ENCODE measurements at places on chromosomes 5 and 9. TPM values are rescaled to one million over a fixed set of nuclear protein-coding genes. Genes with fewer than 3 reads are reported as not detected.

GRCh38 chr5:159695741-159696294 is 220.5 kb upstream of the ADRA1B start:
- no peak for DNase-seq
- no peaks in the 10 kb centered on the region for H3K27me3 ChIP-seq
- H3K27ac ChIP-seq = no peak overlapping the region
- H3K36me3 ChIP-seq = no peaks in the 10 kb centered on the region

DNA sequence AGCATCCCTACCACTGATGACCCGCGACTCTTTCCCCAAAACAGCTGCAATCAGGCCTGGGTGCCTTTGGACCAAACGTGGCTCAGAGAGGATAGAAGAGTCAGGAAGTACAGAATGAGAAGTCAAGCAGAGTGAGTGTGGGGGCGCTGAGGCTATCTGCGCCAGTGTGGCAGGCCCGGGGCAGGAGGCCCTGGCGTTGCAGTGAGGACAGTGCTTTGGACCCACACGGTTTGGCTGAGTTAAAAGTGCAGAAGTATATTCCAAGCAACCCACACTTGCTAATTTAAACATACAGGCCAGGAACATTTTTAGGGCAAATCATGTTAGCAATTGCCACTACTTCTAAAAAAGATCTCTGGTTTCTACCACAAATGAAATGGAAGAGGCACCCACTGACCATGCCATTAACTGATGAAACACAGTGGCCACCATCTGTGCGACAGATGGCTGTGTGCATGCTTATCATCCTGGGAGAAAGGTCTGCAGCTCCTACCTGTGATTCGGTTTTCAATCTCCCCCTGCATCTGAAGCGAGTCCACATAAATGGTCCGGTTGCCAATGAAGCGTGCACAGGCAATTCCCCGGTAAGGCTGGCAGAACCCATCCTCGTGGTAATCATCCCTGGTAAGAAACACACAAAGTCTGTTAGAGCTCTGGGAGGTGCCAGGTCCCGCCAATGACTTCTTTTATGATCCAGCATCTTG is 213.0 kb downstream of the ROR2 start:
- no peaks in the 10 kb centered on the region for H3K27me3 ChIP-seq
- H3K4me1 ChIP-seq = no peaks in the 10 kb centered on the region
- DNase-seq = no peak
- H3K4me3 ChIP-seq = no peak overlapping the region
- H3K27ac ChIP-seq = no peak overlapping the region

DNA sequence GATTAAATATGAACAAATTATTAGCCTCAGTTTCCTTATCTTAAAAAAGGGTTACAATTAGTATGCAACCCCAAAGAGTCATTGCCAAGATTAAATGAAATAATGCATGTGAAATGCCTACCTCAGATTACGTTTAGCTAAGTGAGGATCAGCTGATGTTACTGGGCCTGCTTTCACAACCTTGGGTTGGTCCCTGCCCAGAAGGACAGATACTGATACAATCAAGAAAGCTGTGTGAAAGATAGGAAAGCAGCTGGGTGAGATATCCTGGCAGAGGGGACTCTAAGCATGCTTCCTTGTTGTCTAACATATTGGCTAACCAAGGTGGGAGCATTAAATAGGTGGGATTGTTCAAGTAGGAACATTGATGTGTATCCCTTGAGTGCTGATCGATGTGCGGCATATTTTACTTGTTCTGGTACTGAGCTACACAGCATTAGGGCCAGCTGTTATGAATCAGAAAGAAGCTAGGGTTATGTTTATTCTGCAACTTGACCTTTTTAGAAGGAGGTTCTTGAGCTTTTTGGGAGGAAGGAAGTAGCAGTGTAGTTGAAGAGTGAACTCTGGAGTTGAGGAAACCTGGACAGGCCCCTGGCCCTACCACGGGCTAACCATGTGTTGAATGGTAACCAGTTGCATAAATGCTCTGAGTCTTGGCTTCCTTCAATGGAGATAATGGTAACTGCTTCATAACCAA is 28.9 kb downstream of the SNX24 start:
- H3K27ac ChIP-seq = no peak overlapping the region
- DNase-seq = no peak
- H3K4me3 ChIP-seq = no peak overlapping the region
- no peaks in the 10 kb centered on the region for H3K27me3 ChIP-seq
- peaks cover 3% of the 10 kb centered on the region for H3K4me1 ChIP-seq

GRCh38 chr5:95727764-95728191 is 3.4 kb upstream of the RHOBTB3 start:
- H3K27ac ChIP-seq = peak overlapping the region; percentile 25
- H3K4me1 ChIP-seq = peaks cover 28% of the 10 kb centered on the region
- H3K4me3 ChIP-seq = no peak overlapping the region
- no peak for DNase-seq

- H3K4me3 ChIP-seq = no peak overlapping the region
- DNase-seq = no peak
- no peak overlapping the region for H3K27ac ChIP-seq
- no peaks in the 10 kb centered on the region for H3K4me1 ChIP-seq
- H3K36me3 ChIP-seq = peaks cover 3% of the 10 kb centered on the region
- H3K27me3 ChIP-seq = no peaks in the 10 kb centered on the region
Observed at GRCh38 chr9:36119476-36119875, 17.1 kb upstream of the GLIPR2 start.

DNA sequence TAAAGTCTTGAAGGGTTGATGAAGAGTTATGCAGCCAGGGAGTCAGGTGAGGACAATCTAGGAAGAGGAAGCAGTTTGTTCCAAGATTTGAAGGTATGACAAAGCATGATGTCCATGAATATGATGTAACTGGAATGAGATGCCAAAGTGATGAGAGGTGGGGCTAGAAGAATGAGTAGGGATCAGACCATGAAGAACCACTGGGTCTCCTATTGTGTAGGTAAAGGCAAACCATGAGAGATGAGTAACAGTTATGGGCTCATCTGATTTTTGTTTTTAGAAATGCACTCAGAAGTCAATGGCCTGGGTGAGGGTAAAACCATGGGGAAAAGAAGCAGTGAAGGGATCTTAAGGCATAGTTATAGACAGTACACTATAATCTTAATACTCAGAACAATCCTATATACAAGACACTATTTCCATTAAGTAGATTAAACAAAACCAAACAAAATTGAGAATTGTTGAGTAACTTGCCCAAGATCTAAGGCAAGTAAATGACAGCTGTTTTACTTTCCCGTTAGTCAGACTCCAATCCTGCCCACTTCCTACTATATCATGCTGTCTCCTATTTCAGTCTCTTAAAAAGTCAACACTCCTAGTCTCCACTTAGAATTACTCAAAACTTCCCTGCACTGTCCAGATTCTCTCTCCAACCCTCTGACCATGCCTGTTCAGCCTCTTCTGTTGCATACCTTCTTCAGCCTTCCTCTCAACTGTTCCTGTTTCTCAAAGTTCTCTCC is 393.8 kb upstream of the MEF2C start:
- no peaks in the 10 kb centered on the region for H3K27me3 ChIP-seq
- H3K27ac ChIP-seq = peak overlapping the region; percentile 15

GRCh38 chr9:123365287-123365880 is 9.4 kb downstream of the CRB2 start:
- no peak for DNase-seq
- H3K27me3 ChIP-seq = peaks cover 22% of the 10 kb centered on the region
- no peak overlapping the region for H3K27ac ChIP-seq

DNA sequence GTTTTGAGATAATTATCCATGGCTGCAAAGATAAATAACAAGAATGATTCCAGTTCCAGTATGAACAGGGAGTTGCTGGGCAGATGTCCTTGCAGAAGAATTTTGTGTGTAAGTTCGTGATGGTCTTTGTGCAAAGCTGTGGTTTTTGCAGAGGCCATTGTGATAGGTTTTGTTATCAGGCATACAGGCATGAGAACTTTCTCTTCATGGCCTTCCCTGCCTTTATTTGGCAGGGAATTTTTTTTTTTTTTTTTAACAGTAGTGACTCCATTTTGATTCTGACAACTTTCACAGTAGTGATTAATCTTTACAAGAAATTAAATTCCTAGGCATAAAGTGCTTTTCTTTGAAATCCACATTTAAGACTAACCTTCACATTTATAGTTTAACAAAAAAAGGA is 1999.5 kb upstream of the CDH6 start:
- no peaks in the 10 kb centered on the region for H3K4me1 ChIP-seq
- no peak overlapping the region for H3K4me3 ChIP-seq
- DNase-seq = no peak
- no peaks in the 10 kb centered on the region for H3K27me3 ChIP-seq
- H3K36me3 ChIP-seq = no peaks in the 10 kb centered on the region

- peaks cover 44% of the 10 kb centered on the region for H3K4me1 ChIP-seq
- H3K4me3 ChIP-seq = peak overlapping the region; percentile 5
- peak overlapping the region; percentile 86 for H3K27ac ChIP-seq
Observed at GRCh38 chr5:132363431-132364112, 5.9 kb upstream of the SLC22A5 start.

GRCh38 chr5:173817561-173817960 is 70.6 kb upstream of the CPEB4 start:
- no peaks in the 10 kb centered on the region for H3K4me1 ChIP-seq
- no peaks in the 10 kb centered on the region for H3K36me3 ChIP-seq
- H3K4me3 ChIP-seq = no peak overlapping the region

DNA sequence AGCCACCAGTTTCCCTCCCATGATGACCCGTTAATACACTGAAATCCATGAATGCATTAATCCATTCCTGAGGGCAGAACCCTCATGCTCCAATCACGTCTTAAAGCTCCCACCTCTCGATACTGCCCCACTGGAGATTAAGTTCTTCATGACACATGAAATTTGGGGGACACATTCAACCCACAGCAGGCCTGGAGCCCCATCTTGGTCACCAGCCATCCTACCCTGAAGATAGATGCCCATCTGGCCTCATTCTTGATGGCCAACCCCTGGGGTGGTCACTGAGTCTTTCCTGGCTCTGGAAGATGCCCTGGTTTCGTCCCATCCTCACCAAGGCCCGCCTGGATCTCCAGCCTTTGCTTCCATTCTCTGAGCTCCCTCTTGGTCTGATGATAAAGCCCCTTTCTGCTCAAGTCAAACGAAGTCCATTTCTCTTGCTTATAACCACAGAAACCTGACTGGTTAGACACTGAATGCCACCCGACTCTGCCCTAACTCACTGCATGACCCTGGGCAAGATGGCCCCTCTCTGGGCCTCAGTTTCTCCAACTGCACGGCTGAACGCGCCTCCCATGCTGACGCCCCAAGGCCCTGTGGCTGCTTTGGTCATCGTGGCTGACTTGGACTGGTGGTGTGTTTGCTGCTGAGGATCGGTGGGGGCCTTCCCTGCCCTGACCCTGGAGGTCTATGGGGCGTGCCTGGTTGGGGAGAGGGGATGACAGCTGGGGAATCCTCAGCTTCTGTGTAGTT is 138.4 kb upstream of the IER5L start:
- no peaks in the 10 kb centered on the region for H3K36me3 ChIP-seq
- H3K27ac ChIP-seq = peak overlapping the region; percentile 63
- H3K27me3 ChIP-seq = no peaks in the 10 kb centered on the region
- peaks cover 30% of the 10 kb centered on the region for H3K4me1 ChIP-seq
- no peak for DNase-seq
- H3K4me3 ChIP-seq = no peak overlapping the region

DNA sequence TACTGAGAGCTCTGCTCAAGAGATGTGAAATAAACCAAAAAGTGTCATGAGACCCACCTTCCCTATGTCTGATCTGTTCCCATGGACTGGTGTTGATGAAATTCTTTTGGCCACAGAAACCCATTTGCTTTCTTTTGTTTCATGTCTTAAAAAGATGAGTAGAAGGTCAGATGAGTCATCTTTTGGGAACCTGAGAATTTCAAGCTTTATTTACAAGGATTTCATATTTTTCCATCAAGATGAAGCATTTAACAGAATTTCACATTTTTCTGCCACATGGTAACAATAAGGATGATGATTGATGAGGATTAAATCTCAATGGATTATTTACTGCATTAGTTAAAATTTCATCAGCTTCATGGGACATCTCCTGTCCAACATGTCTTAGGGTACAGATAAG is 337.8 kb downstream of the DEPDC1B start:
- no peaks in the 10 kb centered on the region for H3K4me1 ChIP-seq
- no peaks in the 10 kb centered on the region for H3K36me3 ChIP-seq
- no peak overlapping the region for H3K27ac ChIP-seq

DNA sequence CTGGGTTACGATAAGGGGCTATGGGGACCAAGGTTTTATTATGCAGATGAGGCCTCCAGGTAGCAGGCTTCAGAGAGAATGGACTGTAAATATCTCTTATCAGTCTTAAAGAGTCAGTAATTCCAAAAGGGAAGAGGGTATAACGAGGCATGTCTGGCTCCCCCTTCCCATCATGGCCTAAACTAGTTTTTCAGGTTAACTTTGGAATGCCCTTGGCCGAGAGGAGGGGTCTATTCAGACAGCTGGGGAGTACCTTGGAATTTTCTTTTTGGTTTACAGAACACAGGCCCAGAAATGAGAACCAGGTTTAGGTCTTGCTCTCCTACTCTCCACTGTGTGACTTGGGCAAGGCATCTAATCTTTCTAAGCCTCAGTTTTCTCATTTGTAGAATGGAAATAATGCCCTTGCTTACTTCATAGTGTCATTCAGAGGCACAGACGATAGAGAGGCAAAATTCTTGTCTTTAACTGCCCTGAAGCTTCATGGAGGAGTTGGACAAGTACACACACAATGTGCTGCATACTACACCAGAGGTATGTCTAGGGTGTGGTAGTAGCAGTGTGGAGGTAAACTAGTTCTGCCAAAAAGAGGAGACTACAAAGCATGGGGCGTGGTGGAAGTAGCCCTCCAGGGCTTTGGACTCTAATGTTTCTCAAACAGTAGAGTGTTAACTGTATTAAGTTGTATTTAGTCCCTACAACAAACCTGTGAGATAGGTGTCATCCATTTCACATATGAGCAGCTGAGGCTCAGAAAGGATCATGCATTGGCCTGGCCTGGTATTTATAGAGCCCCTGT is 45.5 kb downstream of the IRF1 start:
- DNase-seq = no peak
- H3K4me1 ChIP-seq = peaks cover 31% of the 10 kb centered on the region
- no peaks in the 10 kb centered on the region for H3K36me3 ChIP-seq
- peak overlapping the region; percentile 44 for H3K27ac ChIP-seq

- no peaks in the 10 kb centered on the region for H3K27me3 ChIP-seq
- H3K27ac ChIP-seq = no peak overlapping the region
- peaks cover 6% of the 10 kb centered on the region for H3K4me1 ChIP-seq
- no peaks in the 10 kb centered on the region for H3K36me3 ChIP-seq
- no peak for DNase-seq
Observed at GRCh38 chr5:39197556-39197955, 21.8 kb downstream of the FYB1 start.

- DNase-seq = no peak
- no peaks in the 10 kb centered on the region for H3K27me3 ChIP-seq
- H3K36me3 ChIP-seq = no peaks in the 10 kb centered on the region
- H3K4me3 ChIP-seq = no peak overlapping the region
- no peaks in the 10 kb centered on the region for H3K4me1 ChIP-seq
Observed at GRCh38 chr5:80269991-80270438, 14.2 kb upstream of the SERINC5 start.

DRD1 gene
- not detected for polyA plus RNA-seq

PLEKHG4B gene
- not detected for polyA plus RNA-seq

NUTM2F gene
- 0.03 TPM for polyA plus RNA-seq

ANAPC2 gene
- 13.0 TPM for polyA plus RNA-seq

PTTG1 gene
- 10.7 TPM for polyA plus RNA-seq

GMCL2 gene
- polyA plus RNA-seq = not detected

CARD6 gene
- 2.9 TPM for polyA plus RNA-seq
